ENCODE measurements at places on chromosomes 7 and 10. TPM values are rescaled to one million over a fixed set of nuclear protein-coding genes. Genes with fewer than 3 reads are reported as not detected.

DNA sequence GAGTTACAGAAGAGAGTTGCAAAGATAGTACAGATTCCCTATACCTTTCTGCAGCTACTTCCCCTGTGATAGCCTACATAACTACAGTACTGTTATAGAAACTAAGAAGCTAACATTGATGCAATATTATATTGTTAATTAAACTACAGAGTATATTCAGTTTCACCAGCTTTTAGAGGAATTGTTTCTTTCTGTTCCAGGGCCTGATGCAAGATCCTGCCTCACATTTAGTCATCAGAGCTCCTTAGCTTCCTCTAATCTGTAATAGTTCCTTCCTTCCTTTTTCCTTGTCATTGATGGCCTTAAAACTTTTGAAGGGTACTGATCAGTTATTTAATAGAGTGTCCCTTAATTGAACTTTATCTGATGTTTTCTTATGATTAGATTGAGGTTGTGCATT lies 56.8 kb downstream of the SDHAF3 start:
- no peak overlapping the region for H3K27ac ChIP-seq
- no peaks in the 10 kb centered on the region for H3K4me1 ChIP-seq
- no peaks in the 10 kb centered on the region for H3K36me3 ChIP-seq
- peak; percentile 18 for DNase-seq
- no peak overlapping the region for H3K4me3 ChIP-seq

The CALHM3 gene
- not detected for total RNA-seq

DNA sequence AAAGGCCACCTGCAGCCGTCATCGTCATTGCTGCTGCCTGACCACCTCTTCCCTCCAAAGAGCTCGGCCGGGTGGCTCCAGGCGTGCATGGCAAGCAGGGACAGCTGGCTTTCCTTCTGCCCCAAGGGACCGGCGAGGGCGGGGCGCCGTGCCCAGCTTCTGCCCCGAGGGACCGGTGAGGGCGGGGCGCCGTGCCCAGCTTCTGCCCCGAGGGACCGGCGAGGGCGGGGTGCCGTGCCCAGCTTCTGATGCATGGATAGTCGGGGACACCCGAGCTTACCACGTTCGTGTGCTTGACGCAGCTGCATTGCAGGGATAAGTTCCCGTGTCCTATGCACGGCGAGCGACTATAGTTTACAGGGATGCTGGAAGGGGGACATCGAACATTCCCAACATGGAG lies 27.0 kb downstream of the CFAP46 start:
- H3K27me3 ChIP-seq = no peaks in the 10 kb centered on the region
- DNase-seq = no peak
- H3K4me1 ChIP-seq = no peaks in the 10 kb centered on the region
- H3K4me3 ChIP-seq = no peak overlapping the region

The CALML3 gene
- not detected for total RNA-seq

DNA sequence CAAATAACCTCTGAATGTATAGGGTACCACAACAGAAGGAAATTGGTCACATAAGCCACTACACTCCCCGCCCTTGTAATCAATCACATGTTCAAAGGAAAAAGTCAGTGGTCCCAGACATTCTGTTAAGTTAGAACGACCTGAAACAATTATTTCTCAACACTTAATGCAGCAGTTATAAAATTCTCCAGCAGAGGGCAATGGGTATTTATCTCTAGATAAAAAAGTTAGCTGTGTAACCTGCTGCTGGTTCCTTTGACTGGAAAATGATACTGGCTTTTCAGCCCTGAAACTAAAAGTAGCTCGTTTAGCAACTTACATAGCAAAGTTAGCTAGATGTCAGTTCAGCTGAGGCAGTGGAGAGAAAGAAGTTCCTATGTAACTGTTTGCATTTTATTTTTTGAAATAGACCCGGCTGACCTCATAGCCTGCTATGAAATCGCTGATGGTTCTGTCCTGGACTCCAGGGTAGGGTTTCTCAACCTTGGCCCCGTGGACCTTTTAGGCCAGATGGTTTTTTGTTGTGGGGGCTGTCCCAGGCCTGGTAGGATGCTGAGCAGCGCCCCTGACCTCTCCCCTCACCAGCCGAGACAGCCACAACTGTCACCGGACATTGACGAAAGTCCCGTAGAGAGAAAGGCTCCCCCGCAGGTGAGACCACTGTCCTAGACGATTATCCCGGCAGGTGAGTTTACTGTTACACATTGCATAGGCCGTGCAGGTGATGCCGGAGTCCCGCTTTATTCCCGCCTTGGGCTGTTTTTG lies 40.2 kb upstream of the PROSER2 start:
- no peak overlapping the region for H3K4me3 ChIP-seq
- H3K36me3 ChIP-seq = no peaks in the 10 kb centered on the region
- peak; percentile 58 for DNase-seq
- no peak overlapping the region for H3K27ac ChIP-seq
